Cortex of kidney (tissue), 1 donor: ENCODE measurements at places on chromosomes 5 and 9.

- no peak for DNase-seq
Observed at GRCh38 chr5:28234356-28234968, 1196.1 kb upstream of the CDH9 start.

DNA sequence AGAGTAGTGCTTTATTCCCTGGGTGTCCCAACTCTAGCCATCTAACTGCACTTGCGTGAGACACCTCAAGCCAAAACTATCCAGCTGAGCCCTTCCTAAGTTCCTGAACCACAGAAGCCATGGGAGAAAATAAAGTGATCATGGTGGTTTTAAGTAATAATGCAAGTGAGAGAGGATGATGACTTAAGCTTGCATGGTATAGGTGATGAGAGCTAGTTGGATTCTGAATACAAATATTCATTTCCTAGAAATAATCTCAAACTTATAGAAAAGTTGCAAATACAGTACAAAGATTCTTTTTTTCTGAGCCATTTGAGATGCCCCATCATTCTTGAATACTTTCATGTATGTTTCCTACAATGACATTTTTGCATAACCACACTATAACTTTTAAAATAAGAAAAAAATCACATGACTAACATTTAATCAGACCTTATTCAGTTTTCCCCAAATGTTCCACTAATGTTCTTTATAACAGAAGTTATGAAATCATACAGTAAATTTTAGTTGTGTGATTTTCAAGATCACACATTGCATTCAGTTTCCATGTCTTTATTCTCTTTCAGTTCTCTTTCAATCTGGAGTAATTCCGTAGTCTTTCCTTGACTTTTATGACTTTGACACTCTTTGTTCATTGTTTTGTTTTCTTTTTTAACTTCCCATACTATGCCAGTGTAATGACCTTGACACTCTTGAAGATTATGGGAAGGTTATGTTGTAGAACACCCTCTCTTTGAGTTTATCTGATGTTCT, 5.5 kb upstream of the AK3 start:
- DNase-seq = no peak

GRCh38 chr5:82359272-82359671, 81.1 kb upstream of the RPS23 start:
- no peak for DNase-seq

- no peak for DNase-seq
Observed at GRCh38 chr5:83711982-83712601, 8.6 kb downstream of the HAPLN1 start.

DNA sequence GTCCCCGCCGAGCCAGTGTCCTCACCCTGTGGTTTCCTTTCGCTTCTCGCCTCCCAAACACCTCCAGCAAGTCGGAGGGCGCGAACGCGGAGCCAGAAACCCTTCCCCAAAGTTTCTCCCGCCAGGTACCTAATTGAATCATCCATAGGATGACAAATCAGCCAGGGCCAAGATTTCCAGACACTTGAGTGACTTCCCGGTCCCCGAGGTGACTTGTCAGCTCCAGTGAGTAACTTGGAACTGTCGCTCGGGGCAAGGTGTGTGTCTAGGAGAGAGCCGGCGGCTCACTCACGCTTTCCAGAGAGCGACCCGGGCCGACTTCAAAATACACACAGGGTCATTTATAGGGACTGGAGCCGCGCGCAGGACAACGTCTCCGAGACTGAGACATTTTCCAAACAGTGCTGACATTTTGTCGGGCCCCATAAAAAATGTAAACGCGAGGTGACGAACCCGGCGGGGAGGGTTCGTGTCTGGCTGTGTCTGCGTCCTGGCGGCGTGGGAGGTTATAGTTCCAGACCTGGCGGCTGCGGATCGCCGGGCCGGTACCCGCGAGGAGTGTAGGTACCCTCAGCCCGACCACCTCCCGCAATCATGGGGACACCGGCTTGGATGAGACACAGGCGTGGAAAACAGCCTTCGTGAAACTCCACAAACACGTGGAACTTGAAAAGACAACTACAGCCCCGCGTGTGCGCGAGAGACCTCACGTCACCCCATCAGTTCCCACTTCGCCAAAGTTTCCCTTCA, 1.4 kb downstream of the GLIS3 start:
- DNase-seq = no peak

- no peak for DNase-seq
Observed at GRCh38 chr9:76369583-76369982, 24.6 kb downstream of the RFK start.

DNA sequence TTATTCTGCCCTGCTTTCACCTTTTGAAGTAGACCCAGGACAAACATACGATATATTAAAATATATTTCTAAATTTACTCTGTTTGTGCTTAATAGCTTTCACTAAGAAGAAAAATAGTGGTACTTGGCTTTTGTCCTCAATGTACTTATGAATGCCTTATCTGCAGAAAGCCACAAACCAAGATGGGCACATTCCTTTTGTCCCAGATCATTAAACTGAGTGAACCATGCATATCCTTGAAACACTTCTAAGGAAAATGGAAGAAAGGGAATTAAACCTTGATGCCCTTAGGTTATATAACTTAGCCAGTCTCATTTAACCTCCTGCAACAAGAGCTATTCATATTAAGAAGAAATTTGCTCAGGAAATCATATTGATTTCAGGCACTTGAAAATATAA, 553.8 kb upstream of the CDH9 start:
- DNase-seq = no peak

DNA sequence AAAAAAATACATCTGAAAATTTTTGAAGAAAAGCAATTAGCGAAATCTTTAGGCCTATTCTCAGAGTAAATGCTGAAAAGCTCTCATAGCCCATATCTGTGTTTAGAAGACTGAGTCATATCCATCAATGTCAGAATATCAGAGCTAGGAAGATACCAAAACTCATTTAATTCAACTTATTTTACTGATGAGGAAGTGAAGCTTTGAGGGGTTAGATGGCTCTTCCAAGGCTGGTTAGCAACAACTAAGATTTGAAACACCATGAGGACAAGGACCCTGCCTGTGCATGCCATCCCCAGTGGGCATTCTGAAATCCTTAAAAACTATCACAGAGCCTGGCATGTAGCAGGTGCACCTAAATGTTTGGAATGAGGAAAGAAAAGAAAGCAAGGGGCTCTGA, 2.5 kb downstream of the FREM1 start:
- no peak for DNase-seq

- DNase-seq = no peak
Observed at GRCh38 chr9:22103685-22104575, 94.8 kb upstream of the CDKN2B start.

- DNase-seq = no peak
Observed at GRCh38 chr9:79353856-79354520, 217.8 kb upstream of the TLE4 start.

DNA sequence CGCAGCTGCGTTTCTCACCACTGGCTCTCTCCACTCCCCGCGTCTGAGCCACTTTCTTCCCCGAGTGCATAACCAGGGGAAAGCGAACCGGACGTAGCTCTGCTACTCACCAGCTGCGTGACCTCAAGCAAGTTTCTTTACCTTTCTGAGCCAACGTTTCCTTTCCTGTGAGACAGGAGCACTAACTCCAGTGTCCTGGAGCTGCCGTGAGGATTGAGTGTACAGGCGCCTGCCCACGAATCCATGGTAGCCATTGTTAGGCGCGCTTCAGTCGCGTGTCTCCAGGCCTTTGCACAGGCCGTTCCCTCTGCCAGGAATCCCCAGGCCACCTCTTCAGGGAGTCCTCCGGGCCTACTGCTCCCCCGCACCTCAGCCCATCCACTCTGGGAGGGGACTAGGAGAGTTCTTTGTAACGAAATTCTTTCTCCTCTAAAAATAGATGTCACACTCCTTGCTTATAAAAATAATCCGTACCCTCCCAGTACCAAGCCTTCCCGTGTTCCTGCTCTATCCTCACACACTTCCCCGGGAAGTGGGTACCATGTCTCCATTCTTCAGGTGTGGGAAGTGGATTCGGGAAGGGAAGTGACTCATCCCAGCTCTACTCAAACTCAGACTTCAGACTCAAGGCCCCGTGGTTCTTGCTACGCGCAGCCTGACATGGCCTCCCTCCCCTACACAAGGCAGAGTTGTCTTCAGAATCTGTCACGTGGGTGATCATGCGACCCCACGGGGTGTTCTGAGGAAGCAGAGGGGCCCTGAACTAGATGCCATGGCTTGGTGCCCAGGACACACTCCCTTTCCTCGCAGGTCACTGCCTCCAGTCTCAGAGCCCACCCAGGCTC, 16.1 kb upstream of the CRB2 start:
- no peak for DNase-seq

- peak; percentile 36 for DNase-seq
Observed at GRCh38 chr9:111599092-111599954, at the start of gene PTGR1. TSS of gene PTGR1 (minus strand) at chr9:111599647. CDS start at chr9:111597422, 2,225 bp downstream.

GRCh38 chr9:114897196-114897595, 33.2 kb downstream of the TNFSF8 start:
- no peak for DNase-seq

DNA sequence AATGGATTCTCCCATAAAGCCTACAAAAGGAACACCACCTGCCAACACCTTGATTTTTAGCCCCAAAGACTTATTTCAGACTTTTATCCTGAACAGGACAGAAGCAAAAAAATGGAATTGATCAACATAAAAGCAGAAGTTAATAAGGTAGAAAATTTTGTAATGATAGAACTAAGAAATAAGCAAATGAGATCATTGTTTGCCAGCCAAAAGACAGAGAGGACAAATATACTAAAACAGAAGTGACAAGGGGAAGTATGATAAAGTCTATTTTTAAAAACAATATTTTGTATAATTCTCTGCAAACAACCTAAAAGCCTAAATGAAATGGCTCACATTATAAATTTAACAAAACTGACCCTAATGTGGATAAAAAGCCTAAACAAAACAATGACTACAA, 110.5 kb upstream of the PRSS3 start:
- no peak for DNase-seq
